Substantia nigra (tissue), 51 donors: ENCODE measurements at places on chromosomes 6 and 20.

DNA sequence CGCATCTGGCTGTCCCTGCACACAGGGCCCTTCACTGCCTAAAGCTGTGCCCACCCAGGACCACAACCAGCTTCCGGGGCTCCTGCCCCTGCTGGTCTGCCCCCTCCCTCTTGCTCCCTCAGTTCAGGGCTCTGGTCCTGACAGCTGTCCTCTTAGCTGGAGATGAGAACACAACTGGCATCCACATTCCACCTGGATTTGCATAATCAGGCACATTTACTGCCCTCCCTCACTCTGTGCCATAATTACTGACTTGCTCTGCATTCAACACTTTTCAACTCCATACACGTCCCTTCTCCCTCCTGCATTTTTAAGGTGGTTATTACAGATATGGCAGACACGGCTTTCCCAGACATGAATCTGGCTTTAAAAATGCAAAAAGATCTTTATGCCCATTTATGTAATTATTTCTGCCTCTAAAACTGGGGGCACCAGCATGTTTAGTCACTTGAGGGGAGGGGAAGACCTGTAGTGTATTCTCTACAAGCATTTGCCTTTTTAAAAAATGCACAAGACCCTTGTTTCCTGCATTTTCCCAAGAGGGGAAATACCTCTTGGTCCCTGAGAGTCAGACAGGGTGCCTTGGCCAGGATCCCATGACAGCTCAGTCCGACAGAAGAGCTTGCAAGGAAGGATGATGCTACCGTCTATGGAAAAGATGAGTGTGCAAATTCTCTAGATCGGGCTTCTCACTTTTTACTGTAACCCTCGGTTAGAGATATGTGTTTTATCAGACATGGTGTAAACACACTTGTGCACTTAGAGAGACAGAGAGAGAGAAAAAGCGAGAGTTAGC is 401.8 kb downstream of the PREX1 start:
- DNase-seq, result no peak

DNA sequence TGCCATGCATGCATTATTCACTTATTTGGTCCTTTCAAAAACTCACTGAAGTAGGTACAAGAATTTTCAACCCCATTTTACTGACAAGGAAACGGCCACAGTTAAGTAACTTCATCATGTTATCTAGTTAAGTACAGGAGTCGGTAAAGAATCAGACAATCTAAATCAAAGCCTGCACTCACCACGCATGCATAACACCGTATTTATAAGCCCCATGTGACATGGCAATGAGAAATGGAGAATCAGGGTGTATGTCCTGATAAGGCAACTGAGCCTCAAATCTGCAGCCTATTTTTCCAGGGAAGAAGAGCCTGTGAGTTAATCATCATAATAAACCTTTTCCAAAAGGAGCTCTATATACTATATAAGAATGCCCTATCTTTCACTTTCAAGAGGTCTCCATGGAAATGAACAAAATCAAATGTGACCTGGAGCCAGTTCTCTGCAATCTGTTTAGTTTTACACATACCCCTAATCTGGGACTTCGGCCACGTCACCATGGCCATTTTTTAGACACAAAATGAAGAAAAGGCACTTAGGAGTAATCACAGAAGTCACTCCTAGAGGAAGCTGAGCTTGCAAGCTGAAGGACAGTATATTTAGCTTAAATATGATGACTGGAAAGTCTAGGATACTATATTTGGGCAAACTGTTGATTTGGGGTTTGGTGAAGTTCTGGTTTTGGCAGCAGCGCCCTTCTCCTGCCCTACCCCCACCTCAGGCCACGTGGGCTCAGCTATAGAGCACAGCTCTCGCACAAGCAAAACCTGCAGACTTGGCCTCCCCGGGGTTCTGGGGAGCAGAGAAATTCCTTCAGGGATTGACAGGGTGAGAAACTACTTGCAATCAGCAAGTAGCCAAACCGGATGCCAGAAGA is 19.2 kb downstream of the TRAM2 start:
- DNase-seq, result no peak

DNA sequence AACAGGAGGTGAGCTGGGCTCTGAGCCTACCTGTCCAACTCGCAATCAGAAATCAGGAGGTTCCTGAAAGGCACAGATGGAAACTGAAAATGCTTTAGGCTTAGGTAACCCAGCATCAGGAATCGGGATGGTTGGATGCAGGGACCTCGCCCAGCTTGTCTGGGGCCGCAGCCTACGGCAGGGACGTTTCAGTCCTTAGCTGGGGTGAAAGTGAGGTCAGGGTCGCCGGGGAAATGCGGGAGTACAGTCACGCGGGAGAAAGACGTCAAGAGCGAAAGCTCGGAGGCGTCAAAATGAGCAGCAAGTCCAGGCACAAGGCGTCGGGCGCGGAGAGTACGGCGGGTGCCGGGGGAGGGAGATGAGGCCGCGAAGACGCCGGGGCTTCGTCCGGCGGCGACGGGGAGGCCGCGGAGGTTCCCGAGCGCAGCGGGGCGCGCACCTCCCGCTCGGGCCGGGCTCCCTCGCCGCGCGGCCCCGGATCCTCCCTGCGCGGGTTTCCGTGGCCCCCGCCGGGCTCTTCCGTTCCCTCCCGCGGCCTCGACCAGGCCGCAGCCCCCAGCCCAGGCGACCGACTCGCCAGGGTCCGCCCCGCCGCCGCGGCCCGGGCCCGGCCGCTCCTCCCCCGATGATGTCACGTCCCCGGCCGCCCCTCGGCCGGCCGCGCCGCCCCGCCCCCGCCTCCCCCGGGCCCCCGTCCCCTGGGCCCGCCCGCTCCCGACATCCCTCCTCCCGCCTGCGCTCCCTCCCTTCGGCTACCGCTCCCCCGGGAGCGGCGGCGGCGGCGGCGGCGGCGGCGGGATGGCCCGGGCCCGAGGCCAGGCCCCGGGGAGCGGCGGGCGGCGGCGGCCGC is at the start of gene EBF4:
Gene EBF4 (plus strand): TSS at position 745 of the 850 bp plus-strand sequence. CDS start 866 bp downstream, outside the sequence.
- DNase-seq, result no peak

GRCh38 chr20:33211817-33212424 is 5.2 kb upstream of the BPIFA3 start:
- DNase-seq, result no peak
